Right atrium auricular region (tissue), 2 donors: ENCODE measurements at places on chromosomes 4 and X.

- H3K27ac ChIP-seq, result no peak overlapping the region
- H3K4me1 ChIP-seq, result no peaks in the 10 kb centered on the region
- no peaks in the 10 kb centered on the region for H3K27me3 ChIP-seq
- H3K36me3 ChIP-seq, result no peaks in the 10 kb centered on the region
- no peak overlapping the region for H3K4me3 ChIP-seq
These were observed 504.4 kb upstream of the FAT1 start for GRCh38 chr4:187227907-187228704.

- no peak overlapping the region for H3K27ac ChIP-seq
- no peak for DNase-seq
These were observed 2.2 kb upstream of the UGT2B4 start for GRCh38 chr4:69497886-69498395.

DNA sequence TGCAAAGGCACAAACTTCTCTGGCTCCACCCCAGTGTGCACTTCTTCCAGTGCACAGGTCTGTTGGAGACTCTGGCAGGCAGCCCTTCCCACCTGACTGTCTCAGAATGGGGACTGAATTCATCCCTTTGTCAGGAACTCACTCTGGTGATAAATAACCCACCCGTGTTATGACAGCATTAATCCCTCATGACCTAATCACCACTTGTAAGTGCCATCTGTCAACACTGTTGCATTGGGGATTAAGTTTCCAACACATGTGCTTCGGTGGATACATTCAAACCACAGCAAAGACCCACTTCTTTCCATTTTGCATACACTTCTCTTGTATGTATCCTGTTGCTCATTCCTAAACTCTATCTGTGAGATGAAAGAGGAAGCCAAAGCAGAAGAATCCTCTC is 1002.9 kb upstream of the IGFBP7 start:
- H3K4me3 ChIP-seq, result no peak overlapping the region
- no peak for DNase-seq
- no peaks in the 10 kb centered on the region for H3K36me3 ChIP-seq
- H3K27me3 ChIP-seq, result no peaks in the 10 kb centered on the region
- no peak overlapping the region for H3K27ac ChIP-seq
- no peaks in the 10 kb centered on the region for H3K4me1 ChIP-seq

GRCh38 chrX:10110984-10111363 is 45.8 kb upstream of the CLCN4 start:
- no peaks in the 10 kb centered on the region for H3K36me3 ChIP-seq

DNA sequence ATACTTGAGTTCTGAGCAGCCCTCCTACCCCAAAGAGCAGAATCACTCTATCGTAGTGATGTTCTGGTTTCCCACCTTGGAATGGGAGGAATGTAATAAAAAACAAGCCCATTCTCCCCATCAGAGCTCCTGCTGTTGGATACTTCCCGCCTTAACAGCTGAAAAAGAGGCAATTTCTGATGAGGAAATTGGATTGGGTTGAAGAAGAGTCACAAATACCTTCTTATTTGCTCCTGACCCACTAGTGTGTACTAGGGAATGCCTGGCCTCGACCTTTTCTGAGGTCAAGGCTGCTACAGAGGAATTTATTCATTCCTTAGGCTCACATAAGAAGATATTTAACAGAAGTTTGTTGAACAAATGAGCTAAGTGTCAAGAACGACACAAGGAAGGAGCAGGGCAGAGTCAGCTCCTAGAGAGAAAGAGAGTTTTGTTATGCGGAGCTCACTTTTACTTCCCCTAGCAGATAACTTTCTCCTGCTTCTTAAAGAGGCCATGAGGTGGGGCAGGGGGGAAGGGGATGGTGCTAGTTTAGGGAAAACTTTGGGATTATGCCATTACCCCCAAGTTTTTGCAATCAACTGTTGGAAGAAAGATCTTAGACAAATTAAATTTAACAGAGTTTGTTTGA is 273.8 kb upstream of the CLNK start:
- no peaks in the 10 kb centered on the region for H3K27me3 ChIP-seq
- no peaks in the 10 kb centered on the region for H3K36me3 ChIP-seq

- no peaks in the 10 kb centered on the region for H3K36me3 ChIP-seq
- no peaks in the 10 kb centered on the region for H3K27me3 ChIP-seq
- H3K4me3 ChIP-seq, result no peak overlapping the region
- H3K4me1 ChIP-seq, result peaks cover 68% of the 10 kb centered on the region
These were observed 20.5 kb downstream of the RELL1 start for GRCh38 chr4:37665333-37666320.

DNA sequence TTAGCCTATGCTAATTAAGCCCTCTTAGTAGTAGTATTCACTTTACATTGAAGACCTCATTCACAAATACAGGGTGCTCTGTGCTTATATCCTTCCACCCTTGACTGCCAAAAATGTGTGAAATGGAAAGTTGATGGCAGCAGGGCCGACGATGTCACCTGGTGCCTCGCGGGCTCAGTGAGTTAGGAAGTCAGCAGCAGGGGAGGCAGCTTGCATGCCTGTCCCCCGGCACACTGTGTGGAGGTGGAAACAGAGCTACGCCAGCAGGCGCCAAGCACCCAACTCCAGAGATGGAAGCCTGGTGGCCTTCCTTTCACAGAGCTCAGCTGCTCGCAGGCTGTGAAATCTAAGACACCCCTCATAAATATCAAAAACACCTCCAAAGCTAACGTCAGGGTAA is 8.4 kb downstream of the MSL3 start:
- H3K27me3 ChIP-seq, result no peaks in the 10 kb centered on the region
- H3K4me1 ChIP-seq, result no peaks in the 10 kb centered on the region
- peaks cover 37% of the 10 kb centered on the region for H3K36me3 ChIP-seq
- no peak overlapping the region for H3K27ac ChIP-seq
- DNase-seq, result no peak
- no peak overlapping the region for H3K4me3 ChIP-seq

DNA sequence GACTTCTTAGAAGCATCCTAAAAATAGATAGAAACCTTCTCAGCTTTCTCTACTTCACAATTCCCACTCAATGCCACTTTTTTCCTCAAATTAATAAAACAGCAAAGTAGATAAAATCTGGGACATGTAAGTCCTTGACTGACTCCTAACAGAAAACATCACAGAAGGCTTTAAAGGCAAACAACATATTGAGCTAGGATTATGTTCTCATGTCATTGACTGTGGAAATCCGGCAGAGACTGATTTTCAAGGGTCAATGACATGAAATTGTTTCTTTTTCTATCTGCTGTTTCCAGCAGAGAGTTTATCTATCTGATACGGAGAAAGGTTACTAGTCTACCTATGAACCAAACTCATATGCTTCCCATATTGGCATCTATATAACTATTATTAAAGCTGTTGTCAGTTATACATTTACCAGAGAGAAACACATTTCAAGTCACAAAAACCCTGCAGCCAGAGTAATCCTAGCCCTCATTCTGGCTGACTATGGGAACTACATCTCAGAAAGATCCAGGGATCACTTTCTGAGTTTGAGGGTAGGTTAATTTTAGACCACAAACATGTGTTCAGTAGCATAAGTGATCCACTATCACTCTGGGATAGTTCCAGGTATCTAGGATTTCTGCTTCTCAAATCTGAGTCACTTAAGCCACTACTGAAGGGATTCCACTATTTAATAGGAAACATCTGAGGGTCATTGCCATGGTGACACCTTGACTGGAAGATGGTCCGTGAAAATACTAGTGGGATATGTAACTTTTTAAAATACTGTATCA is 147.6 kb downstream of the PPP3CA start:
- peak overlapping the region; percentile 14 for H3K27ac ChIP-seq
- no peak for DNase-seq
- H3K36me3 ChIP-seq, result no peaks in the 10 kb centered on the region
- H3K4me1 ChIP-seq, result no peaks in the 10 kb centered on the region

GRCh38 chr4:108166038-108166437 is 2.7 kb downstream of the LEF1 start:
- DNase-seq, result no peak
- H3K4me1 ChIP-seq, result peaks cover 29% of the 10 kb centered on the region
- H3K36me3 ChIP-seq, result no peaks in the 10 kb centered on the region
- H3K27me3 ChIP-seq, result peaks cover 28% of the 10 kb centered on the region

DNA sequence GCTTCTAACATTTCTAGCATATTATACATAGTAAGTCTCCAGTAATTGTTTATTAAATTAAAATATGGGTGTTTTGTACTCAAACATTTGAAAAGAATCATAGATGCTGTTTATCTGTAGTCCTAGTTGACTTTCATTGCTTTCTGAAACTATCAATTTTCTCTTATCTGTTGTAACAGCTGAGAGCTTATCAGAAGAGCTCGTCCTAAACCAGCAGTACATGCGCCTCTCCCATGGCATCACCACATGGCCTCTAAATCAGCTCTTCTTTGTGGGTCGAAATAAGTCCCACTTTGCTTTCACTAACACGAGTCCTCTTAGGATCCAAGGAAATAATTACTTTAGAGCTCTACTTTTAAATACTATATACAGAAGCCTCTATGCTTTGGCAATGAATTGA is 55.1 kb downstream of the PPP3CA start:
- H3K4me3 ChIP-seq, result no peak overlapping the region
- no peaks in the 10 kb centered on the region for H3K36me3 ChIP-seq
- no peaks in the 10 kb centered on the region for H3K27me3 ChIP-seq
- no peak for DNase-seq

- H3K27ac ChIP-seq, result no peak overlapping the region
- no peaks in the 10 kb centered on the region for H3K36me3 ChIP-seq
- no peaks in the 10 kb centered on the region for H3K4me1 ChIP-seq
- no peak for DNase-seq
- H3K27me3 ChIP-seq, result no peaks in the 10 kb centered on the region
These were observed 66.7 kb upstream of the DHX15 start for GRCh38 chr4:24650849-24651640.

- H3K4me1 ChIP-seq, result no peaks in the 10 kb centered on the region
- H3K4me3 ChIP-seq, result no peak overlapping the region
- no peaks in the 10 kb centered on the region for H3K27me3 ChIP-seq
- H3K27ac ChIP-seq, result no peak overlapping the region
- no peak for DNase-seq
These were observed 20.8 kb upstream of the MRFAP1 start for GRCh38 chr4:6619466-6620255.

GRCh38 chr4:156503119-156503518 is 468.5 kb downstream of the PDGFC start:
- H3K27me3 ChIP-seq, result no peaks in the 10 kb centered on the region
- no peaks in the 10 kb centered on the region for H3K36me3 ChIP-seq
- H3K4me1 ChIP-seq, result no peaks in the 10 kb centered on the region
- H3K4me3 ChIP-seq, result no peak overlapping the region

DNA sequence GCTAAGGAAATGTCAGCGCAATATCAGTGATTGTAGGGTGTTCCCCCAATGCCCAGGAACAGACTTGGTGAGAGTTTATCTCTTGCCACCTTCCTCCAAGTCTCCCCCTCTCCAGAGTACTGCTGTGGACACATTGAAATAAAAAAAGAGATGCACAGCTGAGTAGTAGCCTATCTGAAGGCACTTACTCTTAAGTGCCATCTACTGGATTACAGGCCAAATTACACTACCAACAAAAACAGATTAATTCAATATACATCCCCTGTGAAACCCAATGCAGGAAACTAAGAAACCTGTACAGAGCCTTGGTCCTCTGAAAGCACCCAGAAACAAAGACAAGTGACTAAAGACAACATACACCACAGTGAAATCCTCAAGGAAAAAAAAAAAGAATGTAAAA is 460.3 kb downstream of the ZIC3 start:
- no peaks in the 10 kb centered on the region for H3K36me3 ChIP-seq
- no peaks in the 10 kb centered on the region for H3K27me3 ChIP-seq
- H3K4me3 ChIP-seq, result no peak overlapping the region
- no peaks in the 10 kb centered on the region for H3K4me1 ChIP-seq
- H3K27ac ChIP-seq, result no peak overlapping the region

DNA sequence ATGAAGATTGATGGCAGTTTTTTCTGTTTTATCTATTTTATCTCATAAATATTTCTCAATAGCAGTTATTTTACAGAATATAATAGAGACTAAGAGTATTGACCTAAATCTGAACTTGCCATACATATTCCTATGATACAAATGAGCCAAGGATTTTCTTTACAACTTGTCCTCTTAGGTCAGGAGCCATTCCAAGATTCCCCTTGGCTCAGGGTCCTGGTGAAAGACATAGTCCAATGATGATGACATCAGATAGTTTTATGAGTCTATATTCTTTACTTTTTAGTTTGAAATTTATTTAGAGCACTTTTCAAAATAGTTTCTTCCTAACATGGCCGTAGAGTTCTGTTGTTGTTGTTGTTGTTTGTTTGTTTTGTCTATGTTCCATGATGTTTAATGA is 869.1 kb upstream of the GRID2 start:
- no peaks in the 10 kb centered on the region for H3K36me3 ChIP-seq
- H3K27me3 ChIP-seq, result no peaks in the 10 kb centered on the region
- H3K4me1 ChIP-seq, result no peaks in the 10 kb centered on the region
- H3K4me3 ChIP-seq, result no peak overlapping the region
- H3K27ac ChIP-seq, result no peak overlapping the region
- DNase-seq, result no peak

DNA sequence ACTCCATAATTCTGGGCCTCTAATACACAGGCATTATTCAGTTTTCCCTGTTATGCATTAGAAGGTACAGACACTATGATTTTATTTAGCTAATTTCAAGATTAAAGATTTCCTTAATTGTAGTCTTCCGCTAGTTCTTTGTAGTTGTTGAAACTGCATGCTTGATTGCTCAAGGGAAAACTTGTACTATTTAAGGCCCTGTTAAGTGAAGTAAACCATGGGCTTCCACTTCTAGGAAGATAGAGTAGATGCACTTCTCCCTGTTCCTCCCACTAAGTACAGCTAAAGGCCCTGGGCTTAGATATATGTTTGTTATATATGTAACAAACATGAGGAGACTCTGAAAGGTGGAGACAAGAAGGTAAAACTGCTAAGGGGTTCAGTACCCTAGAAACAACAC is 215.8 kb upstream of the LEF1 start:
- no peaks in the 10 kb centered on the region for H3K4me1 ChIP-seq
- no peaks in the 10 kb centered on the region for H3K36me3 ChIP-seq
- no peak overlapping the region for H3K27ac ChIP-seq
- no peak overlapping the region for H3K4me3 ChIP-seq
- DNase-seq, result no peak

- H3K4me3 ChIP-seq, result no peak overlapping the region
- H3K36me3 ChIP-seq, result no peaks in the 10 kb centered on the region
- no peak for DNase-seq
- no peaks in the 10 kb centered on the region for H3K4me1 ChIP-seq
These were observed 229.6 kb upstream of the AGA start for GRCh38 chr4:177671845-177672244.

DNA sequence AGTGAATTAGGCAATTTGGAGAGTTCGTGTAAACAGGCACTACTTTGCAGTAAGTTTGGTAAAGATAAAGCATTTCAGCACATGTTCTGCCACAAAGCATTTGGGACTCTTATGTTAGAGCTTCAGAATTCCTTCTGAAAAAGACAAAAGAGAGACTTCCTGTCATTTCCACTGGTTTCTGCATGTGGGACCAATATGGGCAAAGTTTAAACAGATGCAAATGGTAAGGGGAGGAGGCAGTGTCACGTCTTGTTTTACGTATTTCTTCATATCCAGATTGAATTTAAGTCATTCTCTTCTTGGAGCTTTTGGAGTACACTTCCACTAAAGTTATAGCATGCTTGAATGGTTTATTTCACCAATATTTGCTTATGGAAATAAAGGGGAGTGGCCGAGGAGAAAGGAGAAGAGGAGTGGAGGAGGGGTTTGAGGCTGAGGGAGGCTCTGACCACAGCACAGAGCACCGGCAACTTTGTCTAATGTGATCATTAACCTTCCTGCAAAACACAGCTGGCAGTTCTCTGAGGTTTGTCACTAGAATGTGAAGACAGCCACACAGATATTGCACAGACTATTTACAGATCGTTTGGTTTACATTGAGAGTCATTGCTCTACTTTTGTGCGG is at the start of gene APELA:
APELA (plus strand) TSS at position 479 of the 625 bp plus-strand sequence. CDS start 154 bp downstream, outside the sequence.
- no peak for DNase-seq
- H3K4me1 ChIP-seq, result no peaks in the 10 kb centered on the region
- no peaks in the 10 kb centered on the region for H3K36me3 ChIP-seq
- H3K27ac ChIP-seq, result no peak within 1 kb of the TSS
- H3K4me3 ChIP-seq, result no peak within 1 kb of the TSS
